SJSA1 (cell line): ENCODE measurements at places on chromosomes 3 and 15.

DNA sequence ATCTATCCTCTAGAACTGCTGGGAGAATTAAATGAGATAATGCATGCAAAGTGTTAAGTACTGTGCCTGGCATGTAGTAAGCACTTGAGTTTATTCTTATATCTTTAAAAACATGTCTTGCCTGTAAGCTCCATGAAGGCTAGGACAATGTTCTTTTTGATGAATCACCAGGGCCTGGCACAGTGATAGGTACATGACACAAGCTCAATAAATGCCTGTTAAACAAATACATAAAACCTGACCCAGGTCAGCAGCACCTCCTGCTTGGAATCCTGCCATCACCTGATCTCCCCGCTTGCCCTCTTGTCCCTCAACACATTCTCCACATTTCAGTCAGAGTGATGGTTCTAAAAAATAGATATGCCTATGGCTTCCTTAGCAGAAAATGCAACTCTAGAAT is 186.8 kb downstream of the CHST2 start:
- DNase-seq = no peak
- no peak overlapping the region for H3K4me3 ChIP-seq
- no peak overlapping the region for H3K27ac ChIP-seq
- H3K27me3 ChIP-seq = no peaks in the 10 kb centered on the region

DNA sequence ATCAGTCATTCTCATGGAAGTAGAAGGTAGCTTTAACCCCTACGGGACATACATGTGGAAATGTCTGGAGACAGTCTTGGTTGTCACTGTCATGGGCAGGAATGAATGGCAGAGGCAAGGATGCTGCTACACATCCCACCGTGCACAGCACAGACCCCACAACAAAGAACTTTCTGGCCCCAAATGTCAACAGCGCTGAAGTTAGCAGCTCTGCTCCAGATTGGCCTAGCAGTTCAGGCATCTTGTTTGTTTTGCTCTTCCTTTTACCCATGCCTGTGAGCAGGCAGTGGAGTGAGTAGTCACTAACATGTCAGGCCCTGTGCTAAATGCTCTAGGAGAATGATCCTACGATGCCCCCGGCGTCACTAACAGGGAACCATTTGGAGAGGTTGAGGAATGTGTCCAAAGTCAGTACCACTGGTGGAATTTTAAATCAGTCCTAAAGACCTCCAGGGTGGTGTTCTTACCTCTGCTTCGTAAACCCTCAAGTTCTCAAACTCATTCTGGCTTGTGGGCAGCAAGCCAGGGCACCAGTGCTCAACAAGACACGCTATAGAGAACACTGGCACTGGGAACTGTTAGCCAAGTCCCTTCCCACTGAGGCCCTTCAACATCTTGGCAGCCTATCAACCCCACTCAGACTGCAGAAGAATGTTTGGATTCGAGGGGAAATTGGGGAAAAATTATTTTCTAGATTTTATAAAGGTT is 142.2 kb downstream of the FOXP1 start:
- H3K27ac ChIP-seq = no peak overlapping the region
- DNase-seq = no peak

GRCh38 chr15:68644996-68645395 is 66.2 kb downstream of the CORO2B start:
- H3K36me3 ChIP-seq = no peaks in the 10 kb centered on the region
- no peaks in the 10 kb centered on the region; the same call in 1 of the 2 replicates for H3K27me3 ChIP-seq
- no peak overlapping the region for H3K4me3 ChIP-seq
- no peaks in the 10 kb centered on the region for H3K4me1 ChIP-seq
- DNase-seq = no peak

DNA sequence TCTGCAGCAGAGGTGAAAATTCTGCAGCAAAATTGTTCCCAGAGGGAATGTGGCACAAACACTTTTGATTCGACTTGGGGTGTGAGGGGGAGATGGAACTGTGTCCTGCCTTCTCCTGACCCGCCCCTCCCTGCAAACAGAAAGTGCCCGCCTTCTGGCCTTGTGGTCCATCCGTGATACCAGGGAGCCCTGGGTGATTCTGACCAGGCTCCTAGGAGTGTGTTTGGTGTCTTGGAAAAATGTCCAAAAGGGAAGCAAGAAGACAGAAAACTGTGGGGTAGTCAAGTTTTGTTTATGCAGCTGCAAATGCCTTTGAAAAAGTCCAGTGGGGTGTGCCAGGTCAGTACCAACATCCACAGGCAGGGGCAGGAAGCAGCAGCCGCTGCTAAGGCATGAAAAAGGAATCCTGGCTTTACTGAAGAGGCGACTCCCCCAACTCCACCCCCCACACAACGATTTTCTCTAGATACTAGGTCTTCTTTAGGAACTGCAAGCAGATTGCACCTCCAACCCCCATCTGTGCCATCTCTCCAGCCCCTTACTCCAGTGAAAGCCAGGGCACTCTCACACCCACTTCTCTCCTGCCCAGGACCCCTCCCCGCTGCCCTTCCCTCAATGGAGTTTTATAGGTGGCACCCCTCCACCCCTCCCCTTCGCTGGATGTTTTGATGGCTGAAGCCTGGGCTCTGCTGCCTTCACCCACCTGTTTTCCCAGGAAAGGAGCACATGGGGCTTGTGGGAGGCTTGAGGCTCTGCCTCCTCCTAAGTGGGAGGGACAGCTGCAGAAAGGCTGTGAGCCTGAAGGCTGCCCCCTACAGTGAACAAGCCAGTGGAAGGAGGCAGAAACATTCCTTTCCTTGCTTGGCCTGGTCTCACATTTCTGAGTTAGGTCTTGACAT is 82.4 kb upstream of the HERC1 start:
- no peaks in the 10 kb centered on the region for H3K36me3 ChIP-seq
- no peak for DNase-seq
- no peak overlapping the region for H3K27ac ChIP-seq
- no peak overlapping the region for H3K4me3 ChIP-seq

- H3K4me1 ChIP-seq = peaks cover 21% of the 10 kb centered on the region
- no peak overlapping the region for H3K27ac ChIP-seq
- no peak for DNase-seq
- no peak overlapping the region for H3K4me3 ChIP-seq
- no peaks in the 10 kb centered on the region for H3K27me3 ChIP-seq
- peaks cover 41% of the 10 kb centered on the region for H3K36me3 ChIP-seq
Observed at GRCh38 chr3:45964139-45964538, 20.9 kb downstream of the CXCR6 start.

DNA sequence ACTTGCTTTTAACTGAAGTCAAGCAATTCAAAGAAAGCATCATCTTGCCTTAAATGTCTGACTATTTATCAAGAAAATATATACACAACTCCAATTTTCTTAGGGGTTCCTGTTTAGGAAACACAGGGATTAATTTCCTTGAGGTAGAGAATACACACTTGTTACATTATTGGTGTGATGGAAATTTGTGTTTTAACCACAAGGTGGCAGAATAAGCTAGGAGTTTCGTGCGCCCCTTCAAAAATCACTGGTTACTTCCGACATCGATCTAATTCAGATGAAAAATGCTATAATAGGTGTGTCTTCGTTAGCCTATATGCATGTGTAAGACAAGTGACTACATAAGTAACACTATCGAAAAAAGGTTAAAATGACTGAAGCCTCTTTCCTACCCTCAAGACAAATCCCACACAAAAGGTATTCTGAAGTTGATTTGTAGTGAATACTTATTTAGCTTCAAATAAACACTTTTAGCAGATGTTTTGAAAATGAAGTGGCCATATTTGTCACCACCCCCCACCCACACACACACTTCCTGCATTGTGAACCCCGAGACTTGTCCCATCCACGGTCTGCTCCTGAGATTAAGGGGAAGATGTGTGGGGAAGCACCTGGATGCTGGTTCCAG is 246.5 kb downstream of the ROBO1 start:
- H3K27ac ChIP-seq = no peak overlapping the region
- no peak overlapping the region for H3K4me3 ChIP-seq
- H3K27me3 ChIP-seq = no peaks in the 10 kb centered on the region
- H3K4me1 ChIP-seq = no peaks in the 10 kb centered on the region
- no peaks in the 10 kb centered on the region for H3K36me3 ChIP-seq
- DNase-seq = no peak

DNA sequence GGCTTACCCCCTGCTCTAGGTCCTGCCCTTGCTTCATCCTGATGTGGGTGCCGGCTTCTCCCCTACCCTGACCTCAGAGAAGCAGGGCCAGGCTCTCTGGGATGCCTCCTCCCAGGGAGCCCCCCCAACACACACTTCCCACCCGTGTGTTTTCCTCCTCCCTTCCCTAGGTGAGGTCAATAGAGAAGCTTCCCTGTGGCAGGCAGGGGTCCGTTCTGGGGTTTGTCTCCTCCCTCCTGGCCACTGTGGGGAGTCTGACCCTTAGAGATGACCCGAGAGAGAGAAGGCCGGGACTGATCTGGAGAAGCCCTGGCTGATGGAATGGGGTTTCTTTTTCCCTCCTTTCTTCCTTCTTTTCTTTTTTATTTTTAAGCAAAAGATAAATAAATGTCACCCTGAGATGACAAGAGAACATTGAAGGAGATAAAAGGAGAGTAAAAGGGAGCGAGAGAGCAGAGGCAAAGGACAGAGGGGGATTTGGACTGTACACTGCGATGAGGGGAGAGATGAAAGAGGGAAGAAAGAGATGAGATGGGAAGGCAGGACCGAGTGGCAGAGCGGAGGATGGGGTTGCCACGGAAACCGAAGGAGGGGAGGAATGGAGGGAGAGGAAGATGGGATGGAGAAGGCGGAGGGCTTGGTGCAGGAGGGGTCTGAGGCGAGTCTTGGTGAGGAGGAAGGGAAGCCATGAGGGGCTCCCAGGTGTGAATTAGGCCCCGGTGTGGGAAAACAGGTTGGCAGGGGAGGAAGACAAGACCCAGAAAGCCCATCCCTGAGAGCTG is 48.4 kb downstream of the IDH2 start:
- H3K36me3 ChIP-seq = no peaks in the 10 kb centered on the region
- DNase-seq = no peak
- no peaks in the 10 kb centered on the region for H3K27me3 ChIP-seq
- no peaks in the 10 kb centered on the region for H3K4me1 ChIP-seq
- H3K27ac ChIP-seq = no peak overlapping the region
- H3K4me3 ChIP-seq = no peak overlapping the region

DNA sequence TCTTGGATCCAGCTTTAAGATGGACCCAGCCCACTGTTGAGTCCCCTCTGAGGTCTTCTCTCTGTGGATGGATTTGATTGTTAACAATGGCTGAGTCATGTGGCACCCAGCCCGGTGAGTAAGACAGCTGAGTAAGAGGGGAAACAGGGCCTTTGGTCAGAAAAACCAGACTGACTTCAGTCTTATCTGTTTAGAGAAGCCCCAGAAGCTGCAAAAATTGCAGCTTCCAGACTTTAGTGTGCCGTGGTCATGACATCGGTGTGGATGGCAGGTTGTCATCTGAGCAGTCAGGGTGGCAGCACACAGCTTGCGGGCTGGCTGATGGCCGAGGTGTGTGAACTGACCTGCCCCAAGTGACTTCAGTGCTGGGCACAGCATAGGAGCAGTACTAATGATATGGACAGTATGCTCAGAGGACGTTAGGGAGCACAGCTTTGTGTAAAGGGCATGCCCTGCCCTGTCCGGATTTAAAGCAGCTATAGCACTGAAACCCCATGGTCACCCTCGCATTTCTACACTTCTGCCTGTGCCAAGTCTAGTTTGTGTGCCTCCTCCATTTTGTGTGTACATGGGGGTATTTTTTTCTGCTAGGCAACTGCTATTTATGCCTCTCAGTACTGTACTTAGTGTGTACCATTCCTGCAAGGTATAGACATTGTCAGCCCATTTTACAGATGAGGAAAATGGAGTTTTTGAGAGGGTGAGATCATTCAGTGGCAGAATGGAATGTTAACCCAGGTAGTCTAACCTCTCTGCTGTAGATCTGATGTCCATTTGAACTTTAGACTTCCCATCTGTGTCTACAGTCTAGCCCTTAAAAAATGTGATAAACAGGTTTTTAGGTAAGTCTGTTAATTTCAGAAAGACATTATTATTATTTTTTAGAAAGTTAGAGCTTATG is 44.4 kb downstream of the FLNB start:
- H3K4me1 ChIP-seq = peaks cover 95% of the 10 kb centered on the region
- H3K4me3 ChIP-seq = no peak overlapping the region
- H3K27me3 ChIP-seq = no peaks in the 10 kb centered on the region
- H3K36me3 ChIP-seq = peaks cover 15% of the 10 kb centered on the region
- peak overlapping the region; percentile 94 for H3K27ac ChIP-seq

DNA sequence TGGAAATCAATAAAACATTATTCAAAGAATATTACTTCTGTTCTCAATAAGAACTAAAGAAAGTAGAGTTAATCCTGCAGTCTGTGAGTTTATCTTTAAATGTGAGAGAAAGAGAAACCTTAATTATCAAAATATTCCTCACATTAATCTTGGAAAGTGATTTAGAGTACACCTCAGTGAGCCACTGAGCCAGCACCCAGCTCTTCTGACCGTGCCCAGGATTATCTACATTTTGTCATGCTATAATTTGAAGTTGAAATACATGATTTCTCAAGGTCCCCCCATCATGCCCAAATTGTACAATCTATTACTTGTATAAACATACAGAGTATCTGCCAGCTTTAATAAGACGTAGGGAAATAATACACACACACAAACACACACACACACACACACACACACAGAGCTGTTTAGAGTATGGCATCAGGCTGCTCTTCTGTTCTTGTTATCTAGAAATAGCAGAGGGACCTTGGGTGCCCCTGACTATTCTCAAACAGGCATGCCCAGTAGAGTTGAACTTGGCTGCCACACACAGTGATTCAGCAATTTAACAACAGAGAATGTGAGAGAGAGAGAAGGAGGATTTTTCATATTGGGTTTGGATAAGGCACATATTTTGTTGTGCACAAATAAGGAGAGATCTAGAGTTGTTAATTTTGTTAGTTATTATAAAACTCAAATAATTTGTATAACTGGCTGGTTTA is 74.4 kb downstream of the P2RY1 start:
- H3K27me3 ChIP-seq = peaks cover 4% of the 10 kb centered on the region; the same call in 1 of the 2 replicates
- H3K27ac ChIP-seq = no peak overlapping the region
- DNase-seq = no peak
- H3K4me3 ChIP-seq = no peak overlapping the region

DNA sequence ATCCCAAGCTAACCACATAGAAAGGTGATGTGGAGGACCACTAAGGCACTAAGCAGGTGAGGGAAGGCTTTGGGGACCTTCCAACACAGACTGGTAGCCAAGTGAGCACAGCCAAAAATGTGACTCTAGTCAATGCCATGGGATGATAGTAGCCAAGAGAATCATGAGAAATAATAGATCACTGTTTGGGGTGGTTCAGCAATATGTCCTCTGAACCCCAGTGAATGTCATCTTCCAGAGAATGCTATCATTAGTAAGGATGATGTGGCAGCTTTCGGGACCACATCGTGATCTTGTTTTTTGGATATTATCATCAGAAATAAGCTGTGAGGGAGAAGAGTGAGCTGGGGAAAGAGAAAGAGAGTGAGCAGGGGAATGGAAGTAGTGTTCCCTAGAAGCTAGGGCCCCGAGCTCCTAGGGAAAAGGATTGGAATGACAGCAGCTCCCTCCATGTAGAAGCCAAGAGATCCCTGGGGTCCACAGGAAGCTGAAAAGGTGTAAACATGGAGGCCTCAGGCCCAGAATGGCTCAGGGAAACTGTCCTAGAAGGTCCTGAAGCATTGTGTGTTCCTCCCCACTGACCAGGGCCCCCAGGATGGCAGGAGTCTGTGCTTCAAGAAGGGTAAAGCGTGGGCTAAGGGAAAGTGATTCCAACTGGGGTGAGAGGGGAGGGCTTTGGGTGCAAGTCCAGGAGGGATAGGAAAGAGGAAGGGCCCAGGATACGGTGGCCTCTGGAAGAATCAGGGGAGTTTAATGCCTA is 56.6 kb upstream of the KLF13 start:
- no peak overlapping the region for H3K4me3 ChIP-seq
- H3K4me1 ChIP-seq = peaks cover 4% of the 10 kb centered on the region; the same call in 1 of the 2 replicates
- peak; percentile 22 for DNase-seq
- no peak overlapping the region for H3K27ac ChIP-seq

- H3K27ac ChIP-seq = peak overlapping the region; percentile 53
- no peaks in the 10 kb centered on the region for H3K27me3 ChIP-seq
- DNase-seq = no peak
- H3K4me3 ChIP-seq = peak overlapping the region; percentile 54
- no peaks in the 10 kb centered on the region for H3K36me3 ChIP-seq
Observed at GRCh38 chr3:107928084-107928445, 162.8 kb downstream of the CD47 start.
